CD4-positive, alpha-beta T cell treated with Interleukin-12 subunit alpha and Interleukin-12 subunit beta, for 1 hour (primary cell): ENCODE measurements at places on chromosomes 6 and 20.

GRCh38 chr6:14912706-14913105, 333.2 kb upstream of the JARID2 start:
- no peak for DNase-seq

- DNase-seq: no peak
Measured at GRCh38 chr6:25963426-25964123, 973 bp downstream of the TRIM38 start.

DNA sequence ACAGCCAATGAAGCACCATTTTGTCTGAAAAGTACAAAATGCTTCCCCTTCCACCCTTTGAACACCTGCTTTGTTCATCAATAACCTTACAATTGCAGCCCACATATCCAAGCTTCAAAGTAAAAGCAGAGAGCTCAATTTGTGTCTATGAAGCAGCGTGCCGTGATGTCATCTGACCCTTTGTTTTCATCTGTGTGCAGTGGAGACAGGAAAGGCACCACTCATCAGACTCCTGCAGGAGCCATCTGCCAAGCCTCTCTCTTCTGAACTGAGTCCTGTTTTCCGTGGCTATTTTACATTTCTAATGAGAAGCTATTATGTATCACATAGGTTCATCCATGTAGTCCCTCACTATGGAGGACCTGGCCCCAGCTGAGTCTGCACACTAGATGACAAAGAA, 7.5 kb upstream of the LY86 start:
- no peak for DNase-seq

GRCh38 chr6:45535933-45536332, 158.2 kb upstream of the SUPT3H start:
- DNase-seq: no peak

DNA sequence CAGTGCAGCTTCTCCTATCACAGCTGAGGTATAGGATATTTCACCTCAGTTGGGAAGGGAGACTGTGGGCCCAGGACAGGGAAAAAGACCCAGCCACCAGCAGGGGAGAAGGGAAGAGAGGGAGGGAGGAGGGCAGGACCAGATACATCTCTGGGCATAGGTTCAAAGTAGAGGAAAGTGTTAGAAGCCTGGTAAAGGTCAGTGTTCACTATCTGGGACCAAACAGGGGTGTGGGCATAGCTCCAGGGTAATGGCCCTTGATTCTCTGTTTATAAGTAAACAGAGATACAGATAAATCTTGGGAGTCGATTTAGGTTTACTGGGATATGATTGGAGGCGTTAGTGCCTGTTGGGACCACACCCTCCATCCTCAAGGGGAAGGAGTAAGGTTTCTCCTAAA, 266.2 kb downstream of the LRFN2 start:
- DNase-seq: no peak

GRCh38 chr6:2505624-2506023, 245.1 kb downstream of the MYLK4 start:
- DNase-seq: no peak

DNA sequence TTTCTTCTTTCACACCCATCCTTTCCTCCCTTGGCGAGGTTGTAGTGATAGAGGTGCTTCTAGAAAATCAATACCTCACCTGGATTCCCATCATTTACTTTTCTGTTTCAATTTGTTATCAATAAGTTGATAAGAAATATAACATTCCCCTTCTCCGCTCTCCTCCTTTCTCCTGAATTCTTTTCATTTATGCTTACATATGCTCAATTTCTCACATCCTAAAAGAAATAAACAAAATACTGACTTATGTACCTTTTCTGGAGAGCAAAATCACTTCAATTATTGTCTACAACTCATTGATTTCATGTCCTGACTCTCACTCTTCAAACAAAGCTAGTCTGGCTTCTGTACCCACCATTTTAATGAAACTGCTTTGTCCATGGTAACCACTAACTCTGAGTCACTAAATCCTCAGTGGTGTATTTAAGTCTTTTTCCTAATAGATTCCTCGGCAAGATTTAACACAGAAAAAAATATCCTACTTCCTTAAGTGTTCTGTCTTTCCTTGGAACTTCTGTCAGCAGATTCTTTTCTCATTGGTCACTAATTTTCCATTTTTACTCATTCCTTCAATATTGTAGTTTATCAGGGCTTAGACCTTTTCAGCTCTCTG, 289.6 kb downstream of the RFPL4B start:
- DNase-seq: no peak

DNA sequence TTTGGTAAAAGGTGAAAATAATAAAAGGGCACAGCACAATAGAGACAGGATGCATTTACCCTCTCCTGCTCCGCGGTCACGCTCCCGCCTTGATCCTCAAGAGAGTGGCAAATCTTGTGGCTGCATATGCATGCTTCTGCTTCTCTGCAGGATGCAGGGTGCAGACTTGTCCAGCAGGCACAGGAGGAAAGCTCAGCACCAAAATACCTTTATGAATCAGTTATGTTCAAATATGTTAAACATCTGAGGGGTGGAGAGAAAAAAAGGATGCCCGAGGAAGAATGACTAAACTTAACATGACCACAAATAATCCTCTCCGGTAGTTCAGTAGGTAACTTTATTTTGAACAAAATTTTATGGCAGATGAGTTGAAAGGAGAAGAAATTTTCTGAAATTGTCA, 366.1 kb upstream of the SOX4 start:
- DNase-seq: no peak

GRCh38 chr6:135465307-135465706, 32.2 kb downstream of the AHI1 start:
- no peak for DNase-seq

DNA sequence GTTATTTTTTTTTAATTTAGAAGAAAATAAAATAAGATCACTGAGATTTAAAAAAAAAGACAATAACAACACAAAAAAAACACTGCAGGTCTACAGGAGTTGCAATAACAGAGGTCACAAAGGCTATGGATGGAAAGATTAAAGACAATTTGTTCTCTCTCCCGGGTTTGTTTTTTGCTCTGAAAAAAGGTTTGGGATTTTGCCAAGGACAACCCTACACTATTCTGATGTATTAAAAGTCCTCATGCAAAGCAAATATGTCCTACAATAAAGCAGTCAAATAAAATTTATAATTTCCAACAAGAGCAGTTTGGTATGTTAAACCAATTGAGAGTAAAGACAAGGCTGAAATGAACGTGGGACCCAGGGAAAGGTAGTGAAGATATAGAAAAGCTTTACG, 55.6 kb downstream of the PTPRK start:
- no peak for DNase-seq

DNA sequence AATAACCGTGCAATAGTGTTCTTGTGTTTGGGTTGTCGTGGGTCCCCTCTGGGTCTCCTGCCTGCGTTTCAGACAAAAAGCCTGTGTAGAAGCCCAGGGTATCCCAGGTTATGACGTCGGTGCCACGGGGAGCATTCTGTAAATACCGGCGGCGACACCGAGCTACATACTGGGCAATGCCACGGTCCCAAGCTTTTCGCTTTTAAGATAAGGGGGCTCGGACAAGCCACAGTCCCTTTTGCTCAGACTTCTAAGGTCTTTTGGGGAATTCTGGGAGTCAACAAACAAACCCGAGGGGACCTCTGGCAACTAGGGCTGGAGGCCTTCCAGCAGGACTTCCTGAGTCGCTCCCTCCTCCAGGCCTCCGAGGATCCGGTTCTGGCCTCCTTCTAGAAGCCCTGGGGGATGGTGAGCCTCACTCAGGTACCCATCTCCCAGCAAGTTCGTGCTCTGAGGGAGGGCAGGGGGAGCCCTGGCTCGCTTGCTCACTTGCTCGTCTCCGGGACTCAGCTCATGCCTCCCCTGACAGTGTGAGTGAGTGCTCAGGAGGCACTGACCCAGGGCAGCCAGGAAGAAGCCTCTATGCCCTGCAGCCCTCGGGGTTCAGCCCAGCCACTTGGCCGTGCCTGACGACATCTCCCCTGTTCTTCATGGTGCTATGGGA, 62.4 kb upstream of the MRPS10 start:
- no peak for DNase-seq

DNA sequence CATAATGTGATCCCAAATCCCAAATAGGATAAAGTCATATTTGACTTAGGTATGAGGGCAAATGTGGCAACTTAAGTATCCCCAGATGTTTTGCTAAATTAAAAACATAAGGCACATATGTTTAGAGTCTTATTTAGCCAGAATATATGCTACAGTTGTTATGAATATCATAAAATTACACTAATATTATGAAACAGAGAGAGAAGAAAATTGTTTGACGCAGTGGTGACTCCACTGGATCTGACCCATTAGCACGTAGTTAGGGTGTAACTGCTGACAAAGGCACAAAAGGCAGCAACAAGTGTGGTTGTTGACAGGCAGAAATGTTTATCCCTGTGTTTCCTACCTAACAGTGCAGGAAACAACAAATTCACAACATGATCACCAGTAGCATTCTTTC, 152.4 kb upstream of the THBS2 start:
- DNase-seq: no peak

DNA sequence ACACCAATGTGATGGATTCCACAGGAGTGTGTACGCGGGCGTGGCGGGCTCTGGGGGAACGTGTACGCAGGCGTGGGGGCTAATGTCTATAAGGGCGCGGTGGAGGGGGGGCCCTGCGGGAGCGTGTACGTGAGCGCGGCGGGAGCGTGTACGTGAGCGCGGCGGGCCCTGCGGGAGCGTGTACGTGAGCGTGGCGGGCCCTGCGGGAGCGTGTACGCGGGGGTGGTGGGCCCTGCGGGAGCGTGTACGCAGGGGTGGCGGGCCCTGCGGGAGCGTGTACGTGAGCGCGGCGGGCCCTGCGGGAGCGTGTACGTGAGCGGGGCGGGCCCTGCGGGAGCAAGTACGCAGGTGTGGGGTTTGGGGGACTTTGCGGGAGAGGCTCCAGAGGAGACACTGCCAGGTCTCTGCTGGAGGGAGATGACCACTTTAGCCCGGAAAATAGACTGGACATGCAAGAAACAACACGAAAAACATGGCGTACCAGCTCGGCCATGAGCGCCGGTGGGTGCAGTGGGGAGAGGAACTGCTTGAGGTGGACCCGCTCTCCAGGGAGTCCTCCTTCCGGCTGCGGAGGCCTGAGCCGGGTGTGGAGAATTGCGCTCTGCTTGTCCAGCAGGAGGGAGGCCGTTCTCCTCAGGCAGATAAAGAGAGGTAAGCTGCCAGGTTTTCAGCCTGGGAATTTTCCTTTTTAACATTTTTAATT, 27.8 kb upstream of the SMOC2 start:
- no peak for DNase-seq

GRCh38 chr6:132065556-132065955, 114.4 kb upstream of the CCN2 start:
- no peak for DNase-seq

- no peak for DNase-seq
Measured at GRCh38 chr6:83978324-83978734, 55.2 kb upstream of the MRAP2 start.

DNA sequence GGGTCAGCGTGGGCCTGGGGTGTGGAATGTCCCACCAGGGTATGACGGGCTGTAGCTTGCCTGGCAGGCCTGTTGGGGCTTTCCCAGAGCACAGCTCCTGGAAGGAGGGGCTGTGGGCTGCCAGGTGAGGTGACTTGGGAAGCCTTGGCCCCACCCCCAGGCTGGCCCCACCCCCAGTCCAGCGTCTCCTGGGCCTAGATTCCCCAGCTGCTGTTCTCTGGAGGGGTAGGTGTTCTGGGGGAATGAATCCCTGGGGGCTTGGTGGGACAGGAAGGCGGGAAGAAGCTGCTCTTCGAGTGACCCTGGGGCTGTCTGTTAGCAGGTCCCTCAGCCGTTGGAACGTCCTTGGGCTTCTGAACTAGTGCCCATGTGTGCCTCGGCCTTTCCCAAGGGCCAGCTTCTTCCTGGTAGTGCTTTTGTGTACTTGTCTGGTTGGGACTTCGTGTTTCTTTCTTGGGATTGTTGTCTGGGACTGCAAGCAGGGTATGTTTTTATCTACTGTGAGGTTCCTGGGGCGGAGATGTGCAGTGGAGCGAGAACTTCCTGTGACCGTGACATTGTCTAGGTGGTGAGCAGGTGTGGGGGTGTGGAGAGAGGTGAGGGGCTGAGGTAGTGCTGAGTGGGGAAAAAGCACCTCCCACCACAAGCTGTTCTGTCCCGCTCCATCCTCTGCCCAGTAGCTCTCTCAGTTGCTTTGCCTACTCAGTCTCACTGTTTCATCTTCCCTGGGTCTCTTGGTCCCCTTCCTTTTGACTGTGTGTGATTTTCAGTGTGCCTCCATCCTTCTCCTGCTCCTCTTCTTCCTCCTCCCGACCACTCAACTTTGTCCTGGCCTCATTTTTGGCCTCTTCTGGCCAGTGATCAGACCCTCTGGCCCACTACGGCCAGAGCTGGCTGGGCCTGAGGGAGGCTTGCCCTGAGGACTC, 1.3 kb upstream of the DDR1 start:
- peak; percentile 16 for DNase-seq

DNA sequence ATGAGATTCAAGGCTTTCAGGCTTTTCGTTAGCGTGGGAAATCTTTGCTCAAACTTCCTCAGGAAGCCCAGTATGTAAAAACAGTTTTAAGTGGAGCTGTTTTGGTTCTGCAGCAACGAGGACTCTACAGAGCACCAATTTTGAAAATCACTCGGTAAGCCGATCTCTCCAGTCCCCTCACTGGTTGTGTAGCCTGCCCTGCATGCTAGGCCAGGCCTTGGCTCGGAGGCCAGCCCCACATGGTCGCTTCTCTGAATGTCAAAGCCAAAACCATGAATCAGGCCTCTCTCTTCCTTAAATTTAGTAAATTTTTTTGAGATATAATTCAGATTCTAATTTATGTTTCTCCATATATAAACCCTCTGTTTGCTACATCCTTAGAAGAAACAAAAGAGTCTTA, 108.0 kb downstream of the CHD6 start:
- DNase-seq: no peak

DNA sequence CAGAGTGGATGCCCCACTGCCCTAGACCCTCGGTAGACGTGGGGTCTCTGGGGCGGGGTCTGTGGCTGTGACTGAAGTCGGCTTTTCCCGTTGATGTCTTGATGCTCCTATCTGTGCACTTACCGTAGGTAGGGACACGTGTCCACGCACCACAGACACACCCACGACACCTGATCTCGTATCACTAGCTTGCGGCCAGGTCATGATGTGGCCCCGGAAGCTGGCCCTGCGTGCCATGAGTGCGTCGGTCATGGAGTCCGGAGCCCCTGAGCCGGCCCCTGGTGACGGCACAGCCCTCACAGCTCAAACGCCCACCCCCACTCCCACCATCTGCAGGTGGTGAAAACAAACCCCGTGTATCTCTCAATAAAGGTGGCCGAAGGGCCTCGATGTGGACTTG, 33.9 kb upstream of the MRGBP start:
- DNase-seq: no peak

DNA sequence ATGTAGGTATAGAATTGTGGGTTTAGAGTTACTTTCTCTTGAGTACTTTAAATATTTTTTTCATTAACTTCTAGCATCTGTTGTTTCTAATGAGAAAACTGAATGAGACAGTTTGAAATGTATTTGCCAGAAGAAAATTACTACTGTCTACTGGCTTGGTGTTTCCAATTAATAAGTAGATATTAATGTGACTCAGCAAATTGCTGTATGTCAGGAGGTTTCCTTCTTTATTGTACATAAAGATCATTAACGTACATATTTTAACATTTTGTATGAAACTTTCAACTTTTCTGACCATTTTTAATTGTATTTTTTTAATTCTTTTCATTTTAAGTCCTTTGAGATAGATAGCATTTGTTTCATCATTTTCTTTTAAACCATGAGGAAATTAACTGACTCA, 135.1 kb upstream of the SLC22A23 start:
- no peak for DNase-seq

- DNase-seq: no peak
Measured at GRCh38 chr6:94751641-94752329, 825.5 kb upstream of the MANEA start.
